ENCODE measurements at places on chromosomes 6 and 20.
A peak's percentile ranks its signal among the peaks of the same experiment; 100 is the strongest.

DNA sequence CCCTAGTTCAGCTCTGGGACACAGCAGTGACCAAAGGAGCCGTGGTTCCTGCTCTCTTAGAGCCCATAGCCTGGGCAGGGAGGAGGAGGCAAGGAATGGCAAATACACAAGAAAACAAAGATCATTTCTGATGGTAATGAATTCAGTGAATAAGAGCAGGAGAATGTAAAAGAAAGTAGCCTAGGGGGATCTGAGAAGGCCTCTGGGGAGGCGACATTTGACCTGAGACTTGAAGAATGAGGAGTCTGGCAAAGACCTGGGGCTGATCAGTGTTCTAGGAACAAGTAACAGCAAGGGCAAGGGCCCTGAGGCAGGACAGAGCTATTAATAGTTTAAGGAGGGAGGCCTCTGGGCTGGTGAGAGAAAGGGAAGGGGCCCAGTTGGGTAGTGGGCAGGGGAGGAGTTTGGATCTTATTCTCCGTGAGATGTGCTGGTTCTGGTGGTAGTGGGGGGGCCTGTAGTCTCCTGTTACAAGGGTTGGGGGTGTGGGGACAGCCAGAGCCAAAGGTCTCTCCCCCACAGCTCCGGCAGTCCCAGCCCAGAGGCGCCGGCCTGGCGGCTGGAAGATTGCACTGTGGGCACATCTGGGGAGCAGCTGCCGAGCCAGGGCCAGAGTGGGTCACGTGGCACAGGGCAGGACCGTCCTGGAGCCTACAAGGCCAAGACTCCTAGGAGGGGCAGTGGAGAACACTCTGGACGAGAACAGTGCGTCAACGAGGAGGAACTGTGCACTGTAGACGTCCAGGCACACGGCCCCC lies 9.3 kb upstream of the ID1 start:
- DNase-seq: peak; percentile 79

DNA sequence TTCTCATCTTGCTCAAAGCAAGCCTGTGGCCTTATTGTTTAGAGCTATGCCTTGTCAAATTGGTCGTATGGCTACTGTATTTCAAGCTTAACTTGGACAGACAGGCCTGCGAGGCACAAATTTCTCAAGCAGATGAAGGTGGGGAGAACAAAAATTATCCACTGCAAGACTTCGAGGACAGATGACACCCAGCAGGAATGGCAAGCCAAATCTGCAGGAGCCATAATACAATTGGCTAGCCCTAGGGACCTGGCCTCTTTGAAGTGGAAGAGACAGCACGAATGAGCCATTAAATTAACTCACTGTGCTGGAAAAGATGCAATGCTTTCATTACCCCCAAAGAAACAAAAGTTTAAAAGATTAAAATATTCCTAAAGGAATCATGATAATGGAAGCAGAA lies 5.0 kb upstream of the BLOC1S5 start:
- DNase-seq: no peak

- DNase-seq: no peak
Measured at GRCh38 chr20:41334443-41335421, 5.9 kb upstream of the LPIN3 start.

DNA sequence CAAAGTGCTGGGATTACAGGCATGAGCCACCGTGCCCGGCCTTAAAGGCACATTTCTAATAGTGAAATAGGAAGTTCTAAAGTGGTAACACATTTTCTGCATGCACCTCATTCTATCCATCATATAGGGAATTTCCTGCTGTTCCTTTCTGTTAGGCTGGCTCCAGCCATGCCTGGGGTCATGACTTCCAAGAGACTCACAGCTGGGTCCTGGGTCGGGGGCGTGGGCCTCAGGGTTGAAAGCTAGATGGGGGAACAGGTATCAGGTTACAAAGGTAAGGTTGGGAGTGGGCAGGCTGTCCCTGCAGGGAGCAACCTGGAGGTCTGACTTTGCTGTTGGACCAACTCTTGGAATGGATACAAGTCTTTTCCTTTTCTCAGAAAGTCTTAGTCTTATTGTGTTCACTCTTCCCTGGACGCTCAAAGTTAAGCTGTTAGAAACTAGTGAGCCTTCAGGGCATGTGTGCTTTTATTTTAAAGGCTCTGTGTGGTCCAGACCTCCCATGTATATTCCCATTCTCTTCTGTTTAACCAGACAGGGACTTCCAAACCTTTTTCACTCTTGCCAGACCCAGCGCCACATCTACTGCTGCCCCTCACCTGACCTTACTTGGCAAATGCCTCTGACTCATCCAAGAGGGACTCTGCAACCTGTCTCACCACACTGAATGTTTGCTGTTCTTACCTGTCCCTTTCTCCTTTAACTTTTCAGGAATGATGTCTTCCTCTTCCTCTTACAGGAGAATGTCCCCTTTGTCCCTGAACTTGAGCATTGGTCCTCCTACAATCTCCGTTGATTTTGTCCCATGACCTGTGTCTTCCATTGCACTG lies 64.4 kb downstream of the TMEM170B start:
- no peak for DNase-seq

DNA sequence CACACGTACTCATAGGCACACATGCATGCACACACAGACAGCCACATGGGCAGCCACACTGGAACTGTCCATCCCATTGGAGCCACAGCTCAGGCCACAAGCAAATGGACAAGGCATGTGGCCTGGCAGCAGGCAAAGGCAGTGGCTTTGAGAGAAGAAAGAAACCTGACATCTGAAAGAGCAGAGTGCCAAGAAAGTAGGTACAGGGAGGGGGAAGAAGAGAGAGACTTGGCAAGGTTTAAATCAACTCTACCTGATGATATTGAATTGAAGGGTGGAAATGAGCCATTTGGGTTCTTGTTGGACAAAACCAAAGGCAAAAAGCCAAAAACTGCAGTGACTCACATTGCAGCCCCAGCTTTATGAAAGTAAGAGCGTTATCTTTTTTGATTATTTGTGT lies 142.7 kb downstream of the PCSK2 start:
- no peak for DNase-seq

GRCh38 chr6:17705778-17706579 lies 746 bp downstream of the NUP153 start:
- peak; percentile 22 for DNase-seq

- DNase-seq: no peak
Measured at GRCh38 chr6:37321516-37322415, 32.0 kb upstream of the RNF8 start.

- no peak for DNase-seq
Measured at GRCh38 chr6:157812425-157813171, 10.4 kb upstream of the SNX9 start.

DNA sequence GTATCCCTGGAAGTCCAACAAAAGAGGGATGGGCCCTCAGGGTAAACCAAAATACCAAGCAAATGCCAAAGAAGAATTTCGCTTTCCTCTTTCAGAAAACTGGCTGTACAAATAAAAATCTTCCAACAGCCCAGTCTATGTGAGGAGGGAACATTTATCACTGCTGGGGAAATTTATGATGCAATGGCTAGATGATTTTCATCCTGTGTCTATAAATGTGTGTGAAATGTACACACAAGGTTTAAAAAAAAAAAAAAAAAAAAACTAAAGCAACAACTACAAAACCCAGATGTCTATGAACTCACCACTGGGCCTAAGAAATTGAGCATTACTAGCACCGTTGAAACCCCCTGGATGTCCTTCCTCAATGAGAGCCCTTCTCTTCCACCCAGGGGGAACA lies 68.7 kb upstream of the SLC4A11 start:
- DNase-seq: no peak

- DNase-seq: no peak
Measured at GRCh38 chr6:128827675-128828464, 55.1 kb upstream of the LAMA2 start.

- no peak for DNase-seq
Measured at GRCh38 chr6:46947497-46947896, 25.8 kb upstream of the ADGRF5 start.

GRCh38 chr6:97630604-97631003 lies 347.6 kb upstream of the MMS22L start:
- no peak for DNase-seq

- no peak for DNase-seq
Measured at GRCh38 chr6:148193063-148193680, 149.5 kb upstream of the SASH1 start.

GRCh38 chr6:33440649-33441309 lies 13.6 kb upstream of the ZBTB9 start:
- no peak for DNase-seq

GRCh38 chr6:116034327-116034726 lies 26.4 kb downstream of the FRK start:
- no peak for DNase-seq

GRCh38 chr6:25652007-25652515 lies at the start of gene SCGN:
Gene SCGN, plus strand, starts transcription at chr6:25652215. Its CDS starts 189 bp downstream, at chr6:25652404.
- DNase-seq: no peak

DNA sequence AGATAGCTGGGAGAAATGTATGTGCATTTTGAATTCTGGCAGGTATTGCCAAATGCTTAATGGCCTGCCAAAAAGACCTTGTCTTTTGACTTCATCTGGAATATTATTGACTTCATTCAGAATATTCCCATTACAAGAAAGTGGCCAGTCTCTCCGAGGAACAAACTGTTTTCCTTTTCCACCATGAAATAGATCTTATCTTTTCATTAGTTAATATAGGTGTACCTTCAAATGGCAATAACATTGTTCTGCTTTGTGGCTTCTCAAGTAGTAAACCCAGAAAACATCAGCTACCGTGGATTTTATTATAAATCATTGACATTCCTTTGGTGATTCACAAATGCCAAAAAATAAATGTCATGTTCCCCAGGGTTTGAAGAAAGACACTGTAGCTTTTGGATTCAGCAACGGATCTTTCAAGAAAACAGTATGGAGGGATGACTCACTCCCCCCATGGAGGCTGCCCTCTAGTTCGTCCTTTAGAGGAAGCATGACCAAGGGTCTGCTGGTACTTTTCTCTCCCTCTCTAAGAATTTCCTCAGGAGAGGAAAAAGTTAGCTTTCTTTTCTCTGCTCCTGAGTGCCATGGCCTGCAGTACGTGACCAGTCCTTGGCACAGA lies 1.1 kb upstream of the RNF182 start:
- DNase-seq: peak; percentile 28

DNA sequence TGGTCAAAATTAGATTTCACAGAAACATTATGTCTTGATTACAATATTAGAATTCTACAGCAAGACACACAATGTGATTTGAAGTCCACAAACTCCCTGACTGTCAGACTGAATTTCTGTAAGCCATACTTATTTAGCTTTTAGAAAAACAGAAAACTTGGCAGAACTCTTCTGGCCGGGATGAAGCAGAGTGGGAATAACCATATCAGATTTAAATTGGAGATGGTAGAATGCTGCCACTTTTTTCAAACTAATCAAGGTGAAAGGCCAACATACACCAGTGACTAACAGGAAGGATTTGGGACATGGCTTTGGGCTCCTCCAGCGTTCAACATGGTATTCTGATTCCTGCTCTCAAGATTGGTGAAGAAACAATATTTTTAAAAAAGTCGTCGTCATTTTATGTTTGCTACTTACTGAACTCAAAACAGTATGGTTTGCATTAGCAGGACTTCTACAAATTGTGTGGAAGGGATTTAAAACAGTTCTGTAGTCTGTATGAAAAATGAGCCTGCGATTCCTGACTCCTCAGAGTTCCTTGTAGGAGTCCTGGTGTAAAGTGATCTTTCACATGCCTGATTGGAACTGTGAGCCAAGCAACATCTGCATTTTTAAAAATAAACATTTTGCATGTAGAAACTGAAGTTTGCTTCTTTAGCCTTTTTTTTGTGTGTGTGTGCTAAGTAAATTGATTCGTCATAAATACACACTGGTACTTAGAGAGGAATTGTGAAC lies 297.9 kb upstream of the SOX4 start:
- DNase-seq: no peak

- no peak for DNase-seq
Measured at GRCh38 chr20:16081421-16081820, 491.8 kb downstream of the KIF16B start.

DNA sequence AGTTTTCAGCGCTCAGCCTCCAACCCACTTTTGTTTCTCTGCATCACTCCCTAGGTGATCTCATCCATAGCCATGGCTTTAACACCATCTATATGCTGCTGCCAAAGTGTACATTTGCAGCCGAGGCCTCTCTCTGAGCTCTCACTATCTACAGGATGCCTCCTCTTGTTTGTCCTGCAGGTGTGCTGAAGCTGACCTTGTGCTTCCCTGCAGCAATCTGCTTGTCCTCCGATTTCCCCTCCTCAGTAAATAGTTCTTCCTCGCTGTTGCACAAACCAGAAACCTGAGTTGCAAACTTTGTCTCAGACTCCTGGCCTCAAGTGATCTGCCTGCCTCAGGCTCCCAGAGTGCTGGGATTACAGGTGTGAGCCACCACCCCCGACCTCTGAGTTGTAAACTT lies 3.7 kb upstream of the TXNDC5 start:
- no peak for DNase-seq

- DNase-seq: no peak
Measured at GRCh38 chr20:10177326-10177725, 41.3 kb upstream of the SNAP25 start.

DNA sequence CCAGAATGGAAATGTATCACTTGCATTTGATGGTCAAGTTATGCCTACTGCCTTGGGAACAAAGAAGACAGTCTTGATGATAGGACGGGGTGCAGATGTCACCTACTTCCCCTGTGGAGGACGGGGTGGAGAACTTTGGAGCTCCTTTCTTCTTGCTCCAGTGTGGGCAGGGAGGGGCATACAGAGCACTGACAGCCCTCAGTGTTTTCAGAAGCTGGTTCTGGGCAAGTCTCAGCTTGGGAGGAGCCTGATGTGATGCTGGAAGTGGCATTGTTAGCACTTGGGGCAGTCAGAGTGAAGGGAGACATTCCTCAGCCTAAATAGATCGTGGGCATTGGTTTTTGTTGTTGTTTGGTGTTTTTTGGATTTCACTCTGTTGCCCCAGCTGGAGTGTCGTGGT lies 59.7 kb downstream of the SYNJ2 start:
- no peak for DNase-seq

DNA sequence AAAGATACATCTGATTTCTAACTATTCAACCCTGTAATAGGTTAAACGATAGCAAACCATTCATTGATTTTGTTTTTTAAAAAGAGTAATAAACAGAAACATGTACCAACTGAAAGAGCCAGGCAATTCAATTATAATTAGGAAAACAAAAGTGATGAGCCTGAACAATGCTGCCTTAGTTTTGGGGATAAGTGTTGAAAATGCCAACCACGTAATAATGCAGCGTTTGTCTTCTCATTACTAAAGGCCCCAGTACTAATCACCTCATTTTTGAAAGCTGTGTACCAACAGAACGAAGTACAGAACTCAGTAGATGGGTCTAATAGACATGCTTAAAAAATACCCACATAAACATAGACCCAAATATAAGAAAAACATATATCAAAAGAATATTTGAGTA lies 663.6 kb upstream of the CHD6 start:
- DNase-seq: no peak
